Right hindlimb (tissue), 1 donor: ENCODE measurements at places on chromosomes 7 and 10.

DNA sequence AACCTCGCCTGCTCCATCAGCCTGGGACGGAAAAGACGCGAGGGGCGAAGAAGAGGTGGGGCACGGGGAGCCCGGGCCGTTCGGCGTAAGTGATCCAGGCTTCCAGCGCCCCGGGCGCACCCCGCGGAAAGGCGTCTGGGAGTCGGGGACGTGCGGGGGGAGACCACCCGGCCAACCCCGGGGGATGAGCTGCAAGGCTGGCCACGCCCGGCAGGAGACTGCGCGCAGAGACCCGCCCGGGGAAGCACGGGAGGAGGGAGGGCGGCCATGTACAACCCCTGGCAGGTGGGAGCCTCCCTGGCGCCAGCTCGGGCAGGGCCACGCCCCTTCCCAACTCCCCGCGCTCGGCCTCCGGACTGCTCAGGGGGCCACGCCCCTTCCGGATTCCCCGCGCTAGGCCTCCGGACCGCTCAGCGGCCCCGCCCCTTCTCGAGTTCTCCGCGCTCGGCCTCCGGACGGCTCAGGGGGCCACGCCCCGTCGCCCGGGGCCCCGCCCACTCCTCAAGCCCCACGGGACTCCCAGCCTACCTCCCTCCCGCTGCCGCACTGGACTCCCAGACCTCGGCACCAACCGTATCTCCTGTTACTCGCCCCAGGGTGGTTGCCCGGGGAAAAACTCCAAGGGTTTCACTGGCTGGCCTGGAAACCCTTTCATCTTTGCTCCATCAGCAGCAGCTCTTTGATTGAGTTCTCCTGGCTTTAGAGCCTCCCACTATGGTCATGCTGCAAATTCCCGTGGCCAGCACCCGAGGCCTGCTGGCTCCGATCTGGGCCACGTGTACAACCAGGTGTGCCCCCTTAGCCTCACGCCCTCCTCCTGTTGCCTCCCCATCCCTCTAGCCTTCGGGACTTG is 284.4 kb downstream of the ZEB1 start:
- DNase-seq = peak; percentile 96

- DNase-seq = peak; percentile 90
Observed at GRCh38 chr10:128540128-128540762, 414.0 kb upstream of the MKI67 start.

GRCh38 chr7:30681331-30681797 is 892 bp downstream of the CRHR2 start:
- DNase-seq = no peak

GRCh38 chr10:44968091-44968490 is 8.5 kb downstream of the RASSF4 start:
- peak; percentile 55 for DNase-seq

GRCh38 chr10:130065251-130065650 is 45.4 kb downstream of the C10orf143 start:
- DNase-seq = no peak

DNA sequence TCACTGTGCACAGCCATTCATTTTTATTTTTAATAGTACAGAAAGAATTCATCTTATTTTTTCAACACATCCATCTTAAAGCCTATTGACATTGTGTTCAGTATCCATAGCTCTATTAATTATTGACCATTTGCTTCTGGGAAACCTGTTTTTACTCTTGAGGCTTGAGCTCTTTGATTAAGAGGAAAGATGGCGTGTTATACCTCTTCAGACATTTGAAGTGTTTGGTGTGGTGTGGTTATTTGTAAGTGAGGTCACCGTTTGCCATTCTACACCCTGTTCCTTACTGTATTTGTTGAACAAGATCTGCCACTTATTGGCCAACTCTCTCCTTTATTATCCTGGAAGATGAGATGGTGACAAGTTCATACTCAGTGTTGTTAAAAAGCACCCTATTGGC is 18.4 kb downstream of the C7orf57 start:
- DNase-seq = no peak

GRCh38 chr7:148045521-148045920 is 545.0 kb upstream of the C7orf33 start:
- DNase-seq = no peak

DNA sequence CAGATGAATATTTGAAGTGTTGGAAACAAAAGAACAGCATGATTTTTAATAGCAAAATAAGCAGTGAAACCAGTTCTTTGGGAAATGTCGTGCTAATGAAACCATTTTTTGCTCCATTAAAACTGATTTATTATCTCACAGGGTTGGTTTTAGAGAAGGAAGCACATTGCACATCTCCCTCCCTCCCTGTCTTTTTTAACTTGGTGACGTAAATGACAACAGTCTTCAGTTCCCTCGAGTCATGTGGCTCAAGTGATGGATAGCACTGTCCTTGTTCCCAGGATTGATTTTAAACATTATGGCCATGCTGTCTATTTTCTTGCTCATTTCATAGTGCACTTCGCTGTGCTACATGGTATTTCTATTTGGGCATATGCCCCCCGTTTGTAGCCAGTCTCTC is 105.9 kb downstream of the DOCK1 start:
- no peak for DNase-seq

DNA sequence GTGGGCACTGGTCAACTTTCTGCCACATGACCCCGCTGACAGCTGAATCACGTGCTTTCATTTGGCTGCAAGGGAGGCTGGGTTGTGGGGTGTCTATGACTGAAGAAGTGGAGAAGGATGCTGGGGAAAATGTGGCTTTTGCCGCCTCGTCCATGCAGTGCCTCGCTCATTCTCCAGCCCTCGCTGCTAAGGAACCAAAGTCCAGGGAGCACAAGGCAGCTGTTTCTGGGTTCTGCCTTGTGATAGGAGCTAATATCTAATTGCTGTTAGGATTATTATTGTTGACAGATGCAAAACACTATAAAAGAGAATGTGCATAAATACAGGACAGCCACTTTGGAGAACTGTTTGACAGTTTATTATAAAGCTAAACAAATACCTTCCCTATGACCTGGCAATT is 4.9 kb upstream of the CAMK2B start:
- no peak for DNase-seq

DNA sequence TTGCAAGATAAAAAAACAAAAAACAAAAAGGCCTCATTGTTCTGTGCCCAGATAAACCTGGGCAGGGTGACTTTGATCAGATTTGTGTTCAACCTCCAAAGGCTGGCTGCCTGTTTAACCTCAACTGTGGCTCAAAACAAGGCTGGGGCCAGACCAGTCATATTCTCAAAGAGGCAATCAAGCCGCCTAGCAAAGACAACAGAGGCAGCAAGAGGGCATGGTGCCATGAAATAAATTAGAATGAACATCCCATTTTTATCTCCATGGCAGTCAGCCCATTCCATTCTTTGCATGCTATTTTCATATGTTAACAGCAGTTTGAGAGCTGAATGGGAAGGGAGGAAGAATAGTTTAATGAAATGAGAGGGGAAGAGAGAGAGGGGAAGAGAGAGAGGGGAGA is 1150.3 kb downstream of the TYW1 start:
- no peak for DNase-seq

GRCh38 chr10:125136087-125136486 is 24.3 kb downstream of the CTBP2 start:
- no peak for DNase-seq

GRCh38 chr10:11081408-11081807 is 63.7 kb downstream of the CELF2 start:
- no peak for DNase-seq

DNA sequence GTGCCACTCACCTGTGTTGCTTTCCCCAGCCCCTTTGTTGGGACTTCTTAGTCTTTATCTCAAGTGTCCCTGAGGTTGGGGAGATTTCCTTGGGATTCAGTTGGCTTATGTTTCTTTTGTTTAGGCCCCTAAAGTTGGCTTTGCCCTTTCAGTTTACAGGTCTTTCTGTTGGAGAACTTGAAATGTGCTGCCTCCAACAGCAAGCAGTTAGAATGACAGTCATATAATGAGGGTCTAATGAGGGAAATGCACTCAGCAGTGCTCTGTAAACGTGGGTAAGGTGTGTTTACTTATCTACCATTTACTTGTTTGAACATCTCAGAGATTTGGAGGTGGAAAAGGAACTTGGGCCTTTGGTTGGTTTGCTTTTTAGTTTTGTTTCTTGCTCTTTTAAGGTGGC is 191.4 kb upstream of the STK17A start:
- DNase-seq = no peak

- no peak for DNase-seq
Observed at GRCh38 chr10:83367036-83367435, 772.3 kb upstream of the GHITM start.

DNA sequence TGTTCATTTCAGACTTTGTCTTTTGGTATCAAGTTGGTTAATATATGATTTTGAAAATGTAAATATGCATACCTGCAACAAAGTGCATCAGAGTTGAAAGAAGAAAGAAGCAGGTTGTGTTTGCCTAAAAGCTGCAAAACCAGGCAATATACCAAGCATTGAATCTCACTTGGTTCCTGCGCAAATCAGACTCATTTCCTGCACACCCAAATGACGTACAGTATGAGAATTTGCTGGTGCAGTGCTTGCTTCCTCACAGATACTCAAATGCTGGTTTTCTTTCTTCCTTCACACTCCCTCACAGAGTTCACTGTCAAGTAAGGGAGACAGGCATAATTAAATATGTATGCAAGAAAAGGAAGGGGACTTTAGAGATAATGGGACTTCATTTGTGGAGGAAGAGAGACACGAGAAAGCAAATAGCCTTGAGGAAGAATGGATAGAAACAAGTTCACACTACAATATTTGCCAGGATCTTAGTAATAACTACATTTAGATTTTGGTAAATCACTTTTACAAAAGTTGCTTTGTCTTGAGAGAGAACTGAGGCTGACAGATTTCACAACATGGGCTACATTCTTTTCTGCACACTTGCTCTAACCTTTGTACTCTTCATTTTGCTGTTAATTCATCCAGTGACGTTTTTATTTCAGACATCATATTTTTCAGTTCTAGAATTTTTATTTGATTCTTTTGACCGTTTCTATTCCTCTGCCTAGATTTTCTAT is 56.9 kb upstream of the AOAH start:
- DNase-seq = no peak

DNA sequence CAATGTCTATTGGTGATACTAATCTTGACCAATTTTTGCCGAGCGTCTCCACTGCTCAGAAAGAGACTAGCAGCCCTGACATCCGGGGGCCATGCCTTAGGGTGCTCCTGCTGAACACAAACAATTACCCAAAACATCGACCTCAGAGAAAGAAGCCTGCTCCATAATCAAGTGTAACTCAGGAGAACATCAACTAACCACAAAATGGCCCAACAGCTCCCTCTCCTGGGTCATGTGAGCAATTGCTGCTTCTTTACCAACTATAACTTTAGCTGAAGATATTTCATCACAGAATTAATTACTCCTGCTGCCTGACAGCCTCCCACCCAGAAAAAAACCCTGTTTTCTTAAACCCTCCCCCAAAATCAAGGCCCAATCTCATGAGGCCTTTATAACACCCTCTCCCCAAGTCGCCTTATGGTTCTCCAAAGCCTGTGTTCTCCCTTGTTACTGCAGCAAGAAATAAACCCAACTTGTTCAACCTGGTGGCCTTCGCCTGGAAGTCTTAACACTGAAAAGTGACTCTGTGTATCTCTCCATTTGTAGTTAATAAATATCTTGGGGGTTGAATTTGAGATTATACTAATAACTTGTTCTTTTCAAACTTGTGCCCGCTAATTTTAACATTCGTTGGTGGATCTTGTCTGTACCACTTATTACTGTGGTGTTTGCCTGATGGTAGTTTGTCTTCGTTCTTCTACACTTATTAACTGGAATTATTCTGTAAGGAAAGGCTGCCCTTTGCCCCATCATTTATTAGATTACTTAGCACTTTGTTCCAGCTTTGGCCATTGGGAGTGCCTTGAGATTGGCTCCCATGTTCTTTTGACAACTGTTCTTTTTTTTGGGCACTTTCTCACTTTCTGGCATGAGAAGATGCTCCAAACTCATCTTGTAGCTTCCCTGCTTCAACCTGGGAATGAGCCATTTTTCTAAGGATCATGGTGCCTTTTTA is 21.2 kb upstream of the RAMP3 start:
- peak; percentile 67 for DNase-seq

DNA sequence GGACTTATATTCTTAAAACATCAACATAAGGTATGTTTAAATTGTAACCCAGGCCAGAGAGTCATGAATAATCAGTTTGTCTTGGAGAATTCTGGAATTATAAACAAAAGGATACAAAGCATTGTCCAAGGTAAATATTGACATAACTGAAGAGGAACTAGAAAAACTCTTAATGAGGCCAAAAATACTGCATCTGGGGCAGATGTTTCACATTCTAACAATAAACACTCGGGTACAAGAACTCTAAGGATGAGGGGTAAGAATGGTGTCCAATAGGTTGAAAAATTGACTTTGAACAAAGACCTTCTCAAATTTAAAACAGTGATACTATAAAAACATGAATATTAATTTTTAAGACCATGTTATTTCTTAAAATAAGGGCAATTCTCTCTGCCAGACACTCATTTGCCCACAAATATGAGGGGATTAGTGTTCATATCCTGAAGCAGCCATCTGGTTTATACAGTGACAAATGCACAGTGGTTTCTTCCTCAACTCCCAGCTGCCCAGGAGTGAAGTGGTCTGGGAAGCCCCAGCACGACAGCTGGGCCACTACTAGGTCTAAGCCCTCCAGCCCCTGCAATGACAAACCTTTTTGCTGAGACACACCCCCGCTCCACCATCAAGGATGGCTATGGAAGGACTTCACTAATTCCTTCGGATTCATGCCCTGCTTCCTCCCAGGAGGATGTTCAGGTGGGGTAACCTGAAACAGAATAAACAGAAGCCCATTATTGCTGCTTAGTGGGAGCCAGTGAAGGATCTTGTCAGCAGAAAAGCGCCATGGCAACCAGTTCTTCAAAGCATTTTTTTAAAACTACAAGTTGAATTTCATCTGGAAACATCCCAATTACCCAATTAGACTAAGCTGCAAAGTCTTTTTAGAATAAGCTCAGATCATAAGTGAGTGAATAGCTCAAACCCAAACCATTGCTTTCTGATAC is 107.5 kb upstream of the ARID5B start:
- peak; percentile 27 for DNase-seq

GRCh38 chr10:63901881-63902280 is 380.7 kb downstream of the REEP3 start:
- DNase-seq = no peak

GRCh38 chr10:124966008-124966407 is 24.1 kb downstream of the ZRANB1 start:
- DNase-seq = no peak

- DNase-seq = peak; percentile 34
Observed at GRCh38 chr7:70005891-70006260, 407.6 kb downstream of the AUTS2 start.

DNA sequence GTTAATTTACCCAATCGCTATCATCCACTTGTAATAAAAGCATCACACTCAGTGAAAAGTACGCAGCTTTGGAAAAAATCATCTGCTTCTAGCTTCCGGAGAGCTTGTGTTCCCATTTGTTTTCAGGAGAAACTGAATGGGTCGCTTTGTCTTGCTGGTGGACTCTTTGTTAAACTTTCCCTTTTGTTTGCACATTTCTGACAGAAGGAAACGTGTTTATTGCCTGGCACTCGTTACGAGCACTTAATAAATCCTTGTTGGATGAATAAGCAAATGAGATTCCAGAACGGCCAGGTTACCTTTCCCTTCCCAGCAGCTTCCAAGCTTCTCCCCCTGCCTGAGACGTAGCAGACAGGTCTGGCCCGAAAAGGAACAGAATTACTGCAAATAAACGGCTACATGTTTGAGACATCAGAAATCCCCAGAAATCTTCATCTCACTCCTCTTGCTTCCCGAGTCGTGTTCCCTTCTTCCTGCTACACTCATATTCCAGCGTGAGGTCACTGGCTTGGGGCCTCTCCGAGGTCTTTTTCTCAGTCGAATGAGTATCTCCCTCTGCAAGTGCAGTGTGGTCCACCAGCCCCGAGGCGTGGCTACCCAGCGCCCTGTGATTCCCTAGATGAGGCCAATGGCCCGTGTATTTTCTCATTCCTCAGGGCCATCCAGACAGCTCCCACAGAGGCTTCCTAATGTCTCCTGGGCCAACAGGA is 167.2 kb downstream of the FRMD4A start:
- peak; percentile 35 for DNase-seq
